ENCODE measurements at places on chromosomes 12 and 14.

- DNase-seq: no peak
Measured at GRCh38 chr14:98018628-98019027, 1221.4 kb downstream of the VRK1 start.

DNA sequence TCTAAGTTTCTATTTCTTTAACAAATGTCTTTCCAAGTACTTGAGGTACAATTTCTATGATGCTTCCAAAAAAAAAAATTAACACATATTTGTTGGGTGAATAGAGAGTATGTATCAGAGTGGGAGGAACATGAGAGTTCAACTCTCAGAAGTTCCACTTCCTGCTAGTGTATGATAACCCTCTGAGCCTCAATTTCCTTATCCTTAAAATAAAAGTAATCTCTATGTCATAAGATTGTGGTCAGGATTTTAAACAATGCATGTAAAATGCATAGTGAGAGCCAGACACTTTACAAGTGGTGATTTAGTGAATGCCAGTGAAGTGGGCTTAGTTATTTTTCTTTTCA is 270.3 kb upstream of the AMIGO2 start:
- peak; percentile 43 for DNase-seq

DNA sequence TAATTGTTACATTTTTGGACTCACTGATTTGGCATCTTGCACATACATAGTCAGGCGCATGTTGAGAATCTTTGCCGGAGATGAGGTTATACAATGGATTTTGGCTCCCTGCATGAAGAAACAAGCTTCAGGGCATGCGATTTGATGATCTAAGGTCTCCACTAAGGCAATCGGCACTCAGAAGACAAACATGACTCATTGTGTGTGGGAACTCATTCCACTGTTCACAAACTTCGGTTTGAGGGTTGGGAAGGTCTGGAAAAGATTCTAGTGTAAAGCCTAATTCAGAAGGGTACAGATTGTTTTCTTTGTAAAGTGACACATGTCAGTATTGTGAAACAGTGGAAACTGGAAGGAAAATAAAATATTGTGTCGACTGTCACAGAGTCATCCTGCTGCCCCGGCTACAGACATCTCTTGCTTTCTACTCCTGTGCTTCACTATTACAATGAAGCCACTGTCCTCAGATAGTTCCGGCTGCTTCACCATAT is 192.6 kb upstream of the HMGA2 start:
- DNase-seq: no peak

DNA sequence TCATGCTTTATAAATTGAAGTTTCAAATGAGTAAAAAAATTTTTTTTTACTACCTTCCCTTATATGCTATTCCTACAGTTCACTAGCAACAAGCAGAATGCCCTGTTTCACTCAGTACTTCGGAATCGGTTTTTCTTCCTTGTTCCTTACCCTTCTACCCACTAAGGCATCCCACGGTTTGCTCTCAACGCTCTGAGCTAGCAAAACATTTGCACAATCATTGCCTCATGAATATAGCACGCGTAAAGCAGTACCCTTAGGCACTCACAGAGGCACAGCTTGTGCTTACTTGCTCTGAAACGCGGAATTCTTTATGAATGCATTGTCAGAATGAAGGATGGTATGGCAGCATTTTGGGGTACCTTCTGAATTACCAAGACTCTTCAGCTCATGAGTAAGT is 45.0 kb downstream of the PPP1R13B start:
- no peak for DNase-seq

- no peak for DNase-seq
Measured at GRCh38 chr12:10867381-10867780, 16.7 kb downstream of the PRH1 start.

DNA sequence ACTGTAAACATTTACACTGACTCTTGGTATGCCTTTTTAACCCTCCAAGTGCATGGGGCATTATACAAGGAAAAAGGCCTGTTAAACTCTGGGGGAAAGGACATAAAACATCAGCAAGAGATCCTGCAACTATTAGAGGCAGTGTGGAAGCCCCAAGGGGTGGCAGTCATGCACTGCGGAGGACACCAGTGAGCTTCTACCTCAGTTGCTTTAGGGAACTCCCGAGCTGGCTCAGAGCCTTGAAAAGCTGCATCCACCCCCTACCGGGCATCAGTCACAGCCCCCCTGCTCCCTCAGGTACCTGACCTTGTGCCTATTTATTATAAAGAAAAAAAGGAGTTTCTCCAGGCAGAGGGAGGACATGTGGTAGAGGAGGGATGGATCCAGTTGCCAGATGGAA is 695.6 kb upstream of the LMO3 start:
- no peak for DNase-seq

GRCh38 chr12:111953455-111953854 is 59.5 kb downstream of the TMEM116 start:
- DNase-seq: no peak

DNA sequence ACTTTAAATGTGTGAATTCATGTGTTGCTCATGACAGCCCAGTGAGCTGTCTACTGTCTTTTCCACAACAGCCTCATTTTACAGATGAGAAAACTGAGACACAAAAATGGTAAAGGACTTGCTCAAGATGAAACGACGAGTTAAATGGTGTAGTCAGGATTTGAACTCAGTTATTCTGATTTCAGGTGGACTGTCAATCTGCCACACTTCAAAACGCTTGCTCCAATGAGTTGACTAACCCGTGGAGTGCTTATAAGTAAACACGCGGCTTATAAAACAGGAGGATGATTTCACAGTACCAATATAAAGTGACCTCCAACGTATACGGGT is 652 bp upstream of the POLE2 start:
- no peak for DNase-seq

DNA sequence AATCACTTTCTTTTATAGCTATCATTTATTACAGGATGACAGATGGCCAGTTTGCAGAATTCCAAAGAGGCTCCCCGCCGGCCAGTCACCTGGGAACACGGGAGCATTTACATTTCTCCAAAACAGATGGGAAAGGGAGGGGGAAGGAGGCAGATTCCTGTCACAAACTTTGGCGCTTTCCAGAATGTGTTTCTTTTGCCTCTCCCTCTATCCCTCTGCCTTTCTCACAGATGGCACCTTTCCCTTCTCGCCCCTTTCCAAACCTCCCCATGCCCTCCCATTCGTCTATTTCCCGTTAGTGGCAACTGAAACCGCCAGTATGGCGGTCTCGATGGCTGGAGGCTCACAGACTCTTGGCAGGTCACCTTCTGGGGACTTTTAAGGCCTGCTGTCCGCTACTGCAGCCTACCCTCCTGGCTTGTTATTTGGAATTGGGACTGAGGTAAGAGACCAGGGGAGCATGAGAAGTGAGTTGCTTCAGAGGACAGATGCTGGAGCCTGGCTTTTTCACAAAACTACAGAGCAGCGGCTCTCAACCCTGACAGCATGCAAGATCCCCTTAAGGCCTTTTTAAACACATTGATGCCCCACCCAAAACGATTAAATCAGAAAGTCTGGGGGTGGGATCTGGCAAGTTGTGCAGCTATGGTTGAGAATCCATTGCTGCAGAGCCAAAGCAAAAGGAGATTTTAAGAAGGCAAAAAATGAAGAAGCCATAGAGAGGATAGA is 161.5 kb upstream of the VASH1 start:
- no peak for DNase-seq

DNA sequence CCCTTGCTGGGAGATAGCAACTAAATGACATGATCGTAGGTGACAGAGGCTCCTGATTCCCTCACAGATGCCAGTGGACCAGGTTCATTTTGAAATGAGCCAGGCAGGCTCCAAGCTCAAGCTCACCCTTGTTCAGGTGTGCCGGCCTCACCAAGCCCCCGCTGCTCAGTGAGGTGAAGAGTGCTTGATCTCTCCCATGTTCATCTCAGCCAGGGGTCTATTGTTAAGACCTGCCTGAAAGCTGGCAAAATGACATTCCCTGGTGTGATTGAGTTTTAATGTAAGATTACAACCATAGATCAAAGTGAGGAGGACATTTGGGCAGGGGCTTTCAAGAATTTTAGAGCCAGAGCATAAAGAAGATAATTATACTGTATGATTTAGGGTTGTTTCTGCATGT is 497.9 kb downstream of the EGLN3 start:
- DNase-seq: no peak

DNA sequence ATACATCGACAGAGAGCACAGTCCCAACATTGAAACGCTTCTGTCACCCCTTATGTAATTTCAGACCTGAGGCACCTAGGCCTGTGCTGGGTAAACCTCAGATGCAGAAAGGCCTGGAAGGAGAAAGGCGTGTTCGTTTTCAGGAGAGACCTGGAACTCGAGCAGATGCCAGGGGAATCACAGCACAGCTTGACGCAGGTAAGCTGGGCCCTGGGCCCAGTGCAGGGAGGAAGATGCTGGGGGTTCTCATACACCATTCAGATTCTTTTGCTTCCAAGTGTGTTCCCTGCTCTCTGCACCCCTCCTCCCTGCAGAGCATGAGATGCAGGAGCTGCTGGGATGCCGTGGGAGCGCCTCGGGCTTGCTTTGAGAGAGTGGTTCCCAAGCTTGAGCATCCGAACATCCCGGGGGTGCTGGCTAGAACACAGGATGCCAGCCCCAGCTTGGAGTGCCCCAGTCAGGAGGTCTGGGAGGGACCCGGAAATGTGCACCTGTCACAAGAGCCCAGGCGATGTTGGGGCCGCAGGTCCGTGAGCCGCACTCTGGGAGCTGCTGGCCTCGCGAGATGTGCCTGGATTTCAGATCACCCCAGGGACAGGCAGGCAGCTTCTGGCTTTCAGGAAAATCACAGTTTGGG is 35.9 kb downstream of the FZD10 start:
- no peak for DNase-seq

- DNase-seq: peak; percentile 53
Measured at GRCh38 chr14:20617138-20618003, 24.1 kb downstream of the OR6S1 start.

DNA sequence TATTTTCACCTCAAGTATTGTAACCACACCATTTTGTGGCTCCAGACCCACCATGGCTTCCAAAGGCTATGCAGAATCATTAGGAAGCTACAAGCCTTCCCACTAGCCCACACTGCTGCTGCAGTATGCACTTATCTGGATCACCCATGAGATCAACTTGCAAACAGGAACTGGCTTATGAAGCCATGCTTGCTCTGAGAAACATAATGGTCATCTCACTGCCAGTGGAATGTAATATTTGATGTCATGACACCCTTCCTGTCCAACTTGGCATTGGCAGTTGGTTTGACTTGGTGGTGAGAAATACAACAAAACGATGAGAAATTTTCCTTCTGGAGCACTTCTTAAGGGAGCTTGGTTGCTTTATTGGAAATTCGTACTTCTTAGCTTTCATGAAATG is 69.3 kb upstream of the FRMD6 start:
- DNase-seq: peak; percentile 0

DNA sequence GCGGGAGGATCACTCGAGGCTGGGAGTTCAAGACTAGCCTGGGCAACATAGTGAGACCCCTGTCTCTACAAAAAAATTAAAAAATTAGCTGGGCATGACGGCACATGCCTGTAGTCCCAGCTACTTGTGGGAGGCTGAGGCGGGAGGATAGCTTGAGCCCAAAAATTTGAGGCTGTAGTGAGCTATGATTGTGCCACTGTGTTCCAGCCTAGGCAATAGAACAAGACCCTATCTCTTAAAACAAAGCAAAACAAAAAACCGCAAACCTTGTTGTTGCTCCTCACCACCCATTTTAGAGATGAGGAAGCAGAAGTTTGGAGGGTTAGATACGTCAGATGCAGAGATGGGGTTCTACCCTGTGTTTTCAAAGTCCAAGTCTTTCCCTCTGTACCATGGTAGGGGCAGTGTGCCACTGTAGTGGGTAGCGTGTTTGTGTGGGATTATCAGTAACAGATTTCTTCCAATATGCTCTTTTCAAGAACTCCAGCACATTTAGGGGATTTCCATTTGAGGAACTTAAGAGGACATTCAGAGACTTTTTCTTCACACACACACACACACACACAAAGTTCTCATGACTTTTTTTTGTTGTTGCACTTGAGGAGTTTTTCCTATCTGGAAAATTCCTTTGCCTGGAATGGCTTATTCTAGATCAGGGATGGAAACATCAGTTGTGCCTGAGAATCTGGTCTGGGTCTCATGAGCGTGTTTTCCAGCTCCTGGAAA is 186.5 kb downstream of the CHST11 start:
- DNase-seq: no peak

DNA sequence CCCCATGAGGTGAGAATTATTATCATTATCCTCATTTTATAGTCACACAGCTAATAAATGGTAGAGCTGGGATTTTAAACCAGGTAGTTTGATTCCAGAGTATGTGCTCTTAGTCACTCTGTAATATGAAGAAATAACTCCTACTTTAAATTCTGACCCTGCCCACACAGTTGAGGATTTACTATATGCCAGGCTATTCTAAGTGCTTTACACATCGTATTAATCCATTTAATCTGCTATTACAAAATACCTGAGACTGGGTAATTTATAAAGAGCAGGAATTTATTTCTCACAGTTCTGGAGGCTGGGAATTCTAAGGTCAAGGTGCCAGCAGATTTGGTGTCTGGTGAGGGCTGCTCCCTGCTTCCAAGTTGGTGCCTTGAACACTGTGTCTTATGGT is 19.6 kb upstream of the WIF1 start:
- no peak for DNase-seq

GRCh38 chr12:85796001-85796400 is 40.2 kb downstream of the RASSF9 start:
- no peak for DNase-seq

DNA sequence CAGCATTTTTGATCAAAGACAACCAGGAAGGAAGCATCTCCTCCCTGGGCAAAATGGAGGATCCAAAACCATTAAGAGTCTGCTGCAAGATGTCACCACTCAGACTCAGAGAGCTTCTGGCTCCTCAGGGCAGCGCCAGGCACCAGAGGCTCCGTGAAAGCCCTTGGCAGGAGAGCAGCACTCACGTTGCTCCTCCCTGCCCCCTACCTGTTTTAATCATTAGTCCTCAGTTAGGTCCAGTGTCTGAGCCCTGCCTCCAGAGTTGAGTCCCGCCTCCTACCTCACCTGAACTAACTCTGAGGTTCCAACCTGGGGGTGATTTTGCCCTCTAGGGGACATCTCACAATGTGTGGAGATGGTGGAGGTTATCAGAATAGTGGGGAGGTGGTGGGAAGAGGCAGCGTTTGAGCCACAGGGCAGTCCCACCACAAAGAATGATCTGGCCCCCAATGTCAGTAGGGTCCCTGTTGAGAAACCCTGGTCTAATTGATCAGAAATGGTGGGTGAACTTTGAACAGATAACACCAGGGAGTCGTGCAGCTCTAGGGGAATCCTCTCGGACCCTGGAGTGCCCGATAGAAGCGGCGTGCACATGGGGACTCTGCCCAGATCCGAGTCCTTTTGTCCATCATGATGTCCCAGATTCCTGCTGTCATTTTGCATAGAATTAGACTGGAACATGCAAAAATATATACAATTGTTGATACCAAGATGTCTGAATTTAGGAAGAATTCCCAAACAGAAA is 156.7 kb upstream of the DIO3 start:
- no peak for DNase-seq

GRCh38 chr14:55671641-55672040 is 91.6 kb downstream of the KTN1 start:
- DNase-seq: no peak

- DNase-seq: no peak
Measured at GRCh38 chr12:31950492-31950891, 8.7 kb upstream of the RESF1 start.

GRCh38 chr12:44336577-44336976 is 500.7 kb downstream of the TMEM117 start:
- no peak for DNase-seq

All from OCI-M1 (cell line).